ENCODE measurements at places on chromosomes 13 and 19.

- no peak for DNase-seq
These were observed 289.9 kb downstream of the DACH1 start for GRCh38 chr13:71577127-71577526.

DNA sequence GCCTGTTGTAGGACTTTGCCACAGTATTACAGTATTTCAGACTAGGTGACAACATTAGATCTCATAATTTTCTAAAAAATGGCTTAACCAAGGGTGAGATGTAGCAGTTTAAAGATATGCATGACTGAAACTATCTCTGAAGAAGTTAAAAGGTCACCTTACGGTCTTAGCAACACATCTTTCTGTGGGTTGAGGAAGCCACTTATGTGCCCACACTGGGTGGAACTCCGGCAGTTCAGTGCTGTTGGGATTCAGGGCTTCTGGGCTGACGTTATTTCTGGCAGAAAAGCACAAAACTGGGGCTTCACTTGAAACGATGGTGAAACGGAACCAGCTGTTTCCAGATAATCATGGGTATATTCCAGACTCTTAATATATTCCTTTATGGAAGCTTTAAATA is 697.3 kb downstream of the PCDH9 start:
- DNase-seq, result no peak

GRCh38 chr13:27043013-27043412 is 128.6 kb downstream of the USP12 start:
- DNase-seq, result no peak

DNA sequence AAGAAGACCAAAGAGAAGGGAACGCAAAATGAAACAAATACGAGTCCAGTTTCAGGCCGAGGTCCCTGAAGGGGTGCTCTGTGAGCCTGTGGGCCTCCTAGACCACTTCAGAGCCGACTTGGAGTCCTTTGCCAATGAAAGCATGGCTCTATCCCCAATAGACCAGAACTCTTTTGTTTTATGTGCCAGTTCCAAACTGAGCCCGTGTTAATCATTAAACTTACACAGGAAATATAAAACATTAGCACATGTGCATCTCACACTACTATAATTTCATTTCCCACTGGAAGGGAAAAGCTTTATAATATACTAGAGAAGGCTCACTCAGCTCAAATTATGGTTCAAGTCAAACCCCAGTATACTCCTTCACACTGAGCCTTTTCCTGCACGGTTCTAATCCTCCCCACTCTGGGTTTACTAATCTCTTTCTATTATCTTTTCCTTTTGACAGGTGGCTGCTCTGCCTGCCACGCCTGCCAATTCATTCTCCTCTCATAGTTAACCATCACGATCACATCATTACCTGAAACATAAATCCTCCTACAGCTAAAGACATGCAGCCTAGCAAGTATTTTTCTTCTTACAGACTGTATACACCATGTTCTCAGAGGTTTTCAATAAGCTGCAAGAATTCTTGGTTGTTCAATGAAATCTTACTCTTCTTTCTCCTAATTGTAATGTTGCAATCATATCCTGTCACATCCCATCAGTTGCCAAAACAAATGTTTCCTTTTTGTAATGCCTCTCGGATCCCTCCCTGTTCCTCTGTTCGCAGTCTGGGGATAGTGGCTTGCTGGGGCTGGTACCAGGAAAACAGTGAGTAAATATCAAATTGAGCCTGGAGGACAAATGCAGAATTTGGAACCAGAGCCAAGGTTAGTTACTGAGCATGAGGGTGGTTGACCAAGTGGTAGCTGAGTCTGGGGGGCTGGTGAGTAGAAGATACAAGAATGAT is 18.8 kb upstream of the WASF3 start:
- DNase-seq, result no peak

DNA sequence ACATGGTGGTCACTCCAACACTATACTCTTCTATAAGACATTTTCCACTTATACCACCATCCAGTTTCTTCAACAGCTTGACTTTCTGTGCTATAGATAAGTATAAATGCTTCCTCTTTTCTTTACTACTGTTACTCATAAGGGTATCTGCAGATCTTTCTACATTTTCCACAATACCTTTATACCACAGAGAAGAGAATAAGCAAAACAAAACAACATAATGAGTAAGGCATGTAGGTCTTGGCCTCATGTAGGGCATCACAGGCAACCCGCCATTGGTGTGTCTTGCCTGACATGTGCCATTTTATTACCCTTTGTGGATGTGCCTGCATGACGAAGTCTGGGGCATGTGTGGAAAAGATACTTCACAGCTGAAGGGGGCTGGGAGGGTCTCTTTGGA is 265.3 kb upstream of the STARD13 start:
- no peak for DNase-seq

GRCh38 chr19:47065242-47065641 is 16.8 kb upstream of the TMEM160 start:
- no peak for DNase-seq

DNA sequence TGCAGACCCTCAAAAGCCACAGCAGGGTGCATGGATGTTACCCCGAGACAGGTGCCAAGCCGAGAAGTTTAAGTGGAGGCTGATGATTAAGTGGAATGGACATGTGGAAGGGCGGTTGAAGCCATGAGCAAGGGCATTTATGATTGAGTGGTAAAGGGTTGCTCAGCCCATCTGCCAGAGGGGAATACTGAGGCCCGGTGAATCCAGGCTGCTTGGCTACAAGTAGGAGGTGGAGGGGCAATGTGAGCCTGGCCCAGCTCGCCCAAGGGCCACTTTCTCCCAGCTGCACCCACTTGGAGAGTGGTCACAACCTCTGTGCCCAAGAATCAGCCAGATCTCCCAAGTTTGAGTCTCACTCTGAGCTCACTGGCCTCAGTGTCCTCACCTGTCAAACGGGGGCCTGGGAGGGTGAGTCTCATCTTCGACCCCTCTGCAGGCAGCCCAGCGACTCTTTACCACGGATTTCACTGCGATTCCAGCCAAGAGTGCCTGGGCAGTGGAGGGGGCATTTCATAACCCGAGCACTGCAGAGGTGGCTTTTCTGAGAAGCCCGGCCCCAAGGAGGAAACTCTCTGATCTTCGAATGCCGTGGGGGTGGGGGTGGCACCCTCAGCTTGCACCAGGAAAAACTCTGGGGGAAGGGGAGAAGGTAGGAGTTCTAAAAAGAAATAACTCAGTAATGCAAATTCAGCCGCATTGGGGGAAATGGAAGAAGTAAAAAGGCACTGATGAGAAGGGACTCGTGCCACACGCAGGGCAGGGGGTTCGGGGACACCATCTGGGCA is 62.9 kb upstream of the KLF2 start:
- DNase-seq, result no peak

- DNase-seq, result no peak
These were observed 82.3 kb upstream of the C1QTNF9B start for GRCh38 chr13:23979361-23980159.

DNA sequence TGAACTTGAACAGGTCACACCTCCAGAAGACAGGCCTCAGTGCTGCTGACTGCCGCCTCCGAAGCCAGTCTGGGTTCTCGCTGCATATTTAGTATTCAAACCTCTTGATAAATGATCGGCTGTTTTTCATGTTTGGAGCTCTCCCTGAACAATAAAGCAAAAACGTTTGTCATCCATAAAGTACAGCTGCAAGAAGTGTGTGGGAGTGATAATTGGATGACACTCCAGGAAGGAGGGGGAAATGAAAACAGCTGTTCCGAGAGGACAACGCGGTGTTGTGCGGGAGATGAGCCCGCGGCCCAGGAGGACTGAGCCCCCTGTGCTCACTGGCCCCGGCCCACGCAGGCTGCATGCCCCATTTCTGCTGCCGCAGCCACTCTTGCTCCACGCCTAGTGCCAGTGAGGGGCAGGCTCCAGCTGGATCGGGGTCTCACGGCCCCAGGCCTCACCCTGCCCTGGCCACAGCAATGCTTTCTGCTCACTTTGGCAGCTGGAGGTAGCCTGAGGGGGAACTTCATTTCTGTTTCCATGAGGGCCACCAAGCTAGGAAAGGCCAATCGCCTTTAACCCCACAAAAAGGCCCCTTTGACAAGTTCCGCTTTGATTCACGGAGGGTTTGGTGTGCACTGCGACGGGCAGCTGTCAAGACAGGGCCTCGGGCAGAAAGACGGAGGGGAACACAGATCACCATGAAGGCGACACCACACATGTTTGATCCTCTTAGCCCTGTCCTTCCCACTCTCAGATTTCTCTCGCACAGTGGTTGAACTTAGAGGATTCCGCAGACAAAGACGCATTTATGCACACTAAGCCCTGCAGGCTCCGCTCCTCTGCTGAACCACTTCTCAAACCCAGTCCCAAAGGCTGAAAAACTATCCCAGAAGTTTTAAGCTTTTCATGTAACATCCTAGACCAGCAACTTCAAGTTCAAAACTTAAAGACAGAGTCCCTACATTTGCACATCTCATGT is 537.6 kb downstream of the EFNB2 start:
- DNase-seq, result no peak

GRCh38 chr19:17482877-17483604 is 12.7 kb downstream of the SLC27A1 start:
- DNase-seq, result no peak

DNA sequence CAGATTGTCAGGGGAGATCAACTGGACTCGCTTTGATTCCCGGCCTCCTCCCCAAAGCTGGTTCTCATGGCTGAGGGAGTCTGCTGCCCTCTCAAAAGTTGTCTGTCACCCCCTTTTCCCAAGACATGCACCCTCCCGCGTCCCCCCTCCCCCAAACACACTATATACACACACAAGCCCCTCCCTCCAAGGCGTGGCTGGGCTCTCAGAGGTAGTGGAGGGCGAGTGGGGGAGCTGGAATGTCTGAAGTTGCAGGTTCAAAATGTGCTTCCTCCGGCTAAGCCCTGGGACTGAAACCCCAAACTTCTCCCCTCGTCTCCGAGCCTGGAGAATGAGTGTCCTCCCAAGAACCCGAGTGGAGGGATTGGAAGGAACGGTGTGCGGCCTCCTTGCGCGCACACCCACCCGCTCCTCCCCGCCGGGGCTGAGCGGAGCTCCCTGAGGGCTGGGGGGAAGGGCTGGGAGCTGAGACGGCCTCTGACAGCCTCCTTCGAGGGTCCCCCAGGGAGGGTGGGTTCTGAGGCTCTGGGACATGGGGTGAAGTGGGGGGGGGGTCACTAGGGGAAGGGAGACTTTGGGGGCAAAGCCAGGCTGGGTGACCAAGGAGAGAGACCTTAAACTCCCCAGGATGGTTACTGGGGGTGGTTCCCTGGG is 9.9 kb upstream of the MEIS3 start:
- no peak for DNase-seq

- peak; percentile 63 for DNase-seq
These were observed 55.0 kb downstream of the ZIC5 start for GRCh38 chr13:99916366-99917103.

- no peak for DNase-seq
These were observed 44.4 kb upstream of the HMGB1 start for GRCh38 chr13:30510091-30510490.

GRCh38 chr19:17235971-17236777 is 9.5 kb downstream of the NR2F6 start:
- DNase-seq, result no peak

GRCh38 chr19:50203281-50204080 is at the start of gene MYH14:
MYH14 (plus strand) TSS chr19:50203622; CDS start chr19:50210366, 6,744 bp downstream.
- no peak for DNase-seq

DNA sequence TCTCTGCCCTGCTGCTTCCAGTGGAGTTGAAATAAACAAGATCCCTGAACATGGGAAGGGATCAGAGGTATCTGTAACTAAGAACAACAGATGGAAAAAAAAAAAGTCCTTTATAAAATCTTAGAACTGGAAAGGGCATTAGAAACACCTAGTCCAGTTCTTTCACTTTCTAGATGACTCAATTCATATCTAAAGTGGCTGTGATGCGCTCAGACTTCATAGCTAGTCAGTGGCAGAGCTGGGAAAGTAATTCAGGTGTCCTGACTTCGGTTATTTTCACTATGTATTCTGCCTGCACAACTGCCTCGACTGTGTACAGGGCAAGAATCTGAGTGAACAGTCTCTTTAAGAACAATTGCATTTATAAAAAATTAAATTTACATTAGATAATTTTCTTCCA is 151.8 kb upstream of the TMTC4 start:
- no peak for DNase-seq

GRCh38 chr13:111956261-111957151 is 110.4 kb upstream of the SOX1 start:
- DNase-seq, result no peak

- no peak for DNase-seq
These were observed 942.6 kb upstream of the SLC10A2 start for GRCh38 chr13:104008541-104009435.

DNA sequence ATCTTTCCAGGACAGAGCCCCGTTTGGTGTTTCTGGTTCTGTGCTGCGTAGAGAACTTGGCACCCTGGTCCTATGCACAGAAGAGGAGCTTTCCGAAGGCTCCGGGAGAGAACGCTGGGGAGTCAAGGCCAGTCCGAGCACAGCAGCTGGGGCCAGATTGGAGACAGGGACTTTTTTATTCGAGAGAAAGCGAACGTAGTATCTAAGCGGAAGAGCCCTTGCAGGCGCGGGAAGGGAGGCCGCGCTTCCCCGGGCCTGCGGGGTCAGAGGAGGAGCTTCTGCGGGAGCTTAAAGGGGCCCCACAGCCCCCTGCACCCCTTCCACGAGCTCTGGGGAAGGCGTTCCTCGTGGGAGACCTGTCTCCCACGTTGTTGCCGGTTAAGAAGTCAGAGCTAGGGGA is 48.6 kb upstream of the ARHGEF7 start:
- DNase-seq, result no peak

GRCh38 chr13:21911646-21912298 is 240.9 kb downstream of the FGF9 start:
- no peak for DNase-seq

GRCh38 chr19:6161271-6161850 is 25.9 kb downstream of the ACSBG2 start:
- no peak for DNase-seq

DNA sequence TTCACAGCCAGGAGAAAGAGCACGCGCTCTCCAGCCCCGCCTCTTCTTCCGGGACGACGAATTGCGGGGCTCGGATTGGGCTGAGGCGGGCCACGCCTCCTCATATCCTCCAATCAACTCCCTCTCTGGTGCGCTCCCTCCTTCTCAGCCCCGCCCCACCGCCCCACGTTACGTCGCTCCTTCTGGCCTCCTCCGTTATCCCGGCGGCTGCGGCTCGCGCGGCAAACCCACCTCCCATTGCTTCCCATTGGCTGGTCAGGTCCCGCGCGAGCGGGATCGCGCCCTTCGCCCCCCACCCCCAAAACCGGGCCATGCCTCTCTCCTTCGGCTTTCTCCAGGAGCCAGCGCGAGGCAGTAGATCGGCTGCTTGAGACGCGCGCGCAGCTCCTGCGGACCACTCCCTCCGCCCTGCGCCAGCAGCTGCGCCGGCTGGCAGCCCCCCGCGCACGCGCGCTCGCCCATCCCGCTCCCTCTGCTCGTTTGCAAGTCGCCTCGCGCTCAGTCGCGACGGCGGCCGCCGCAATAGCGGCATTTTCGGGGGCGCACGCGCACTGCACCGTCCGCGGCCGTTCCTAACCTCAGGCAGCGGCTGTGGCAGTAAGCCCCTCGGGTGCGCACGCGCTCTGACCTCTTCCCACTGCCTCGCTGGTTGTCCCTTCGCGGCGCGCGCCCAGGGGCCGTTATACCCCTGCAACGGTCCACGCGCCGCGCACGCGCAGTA is 512 bp upstream of the ARHGAP35 start:
- DNase-seq, result peak; percentile 99

- no peak for DNase-seq
These were observed 20.9 kb downstream of the TFDP1 start for GRCh38 chr13:113605461-113605860.

- DNase-seq, result no peak
These were observed at the start of gene TEX29 for GRCh38 chr13:111319998-111320911. TEX29 (plus strand) TSS chr13:111320642; CDS start chr13:111320891, 249 bp downstream.
